ENCODE measurements at places on chromosomes 12 and 14.

- DNase-seq = no peak
These were observed 10.6 kb upstream of the ACOT1 start for GRCh38 chr14:73526036-73526984.

DNA sequence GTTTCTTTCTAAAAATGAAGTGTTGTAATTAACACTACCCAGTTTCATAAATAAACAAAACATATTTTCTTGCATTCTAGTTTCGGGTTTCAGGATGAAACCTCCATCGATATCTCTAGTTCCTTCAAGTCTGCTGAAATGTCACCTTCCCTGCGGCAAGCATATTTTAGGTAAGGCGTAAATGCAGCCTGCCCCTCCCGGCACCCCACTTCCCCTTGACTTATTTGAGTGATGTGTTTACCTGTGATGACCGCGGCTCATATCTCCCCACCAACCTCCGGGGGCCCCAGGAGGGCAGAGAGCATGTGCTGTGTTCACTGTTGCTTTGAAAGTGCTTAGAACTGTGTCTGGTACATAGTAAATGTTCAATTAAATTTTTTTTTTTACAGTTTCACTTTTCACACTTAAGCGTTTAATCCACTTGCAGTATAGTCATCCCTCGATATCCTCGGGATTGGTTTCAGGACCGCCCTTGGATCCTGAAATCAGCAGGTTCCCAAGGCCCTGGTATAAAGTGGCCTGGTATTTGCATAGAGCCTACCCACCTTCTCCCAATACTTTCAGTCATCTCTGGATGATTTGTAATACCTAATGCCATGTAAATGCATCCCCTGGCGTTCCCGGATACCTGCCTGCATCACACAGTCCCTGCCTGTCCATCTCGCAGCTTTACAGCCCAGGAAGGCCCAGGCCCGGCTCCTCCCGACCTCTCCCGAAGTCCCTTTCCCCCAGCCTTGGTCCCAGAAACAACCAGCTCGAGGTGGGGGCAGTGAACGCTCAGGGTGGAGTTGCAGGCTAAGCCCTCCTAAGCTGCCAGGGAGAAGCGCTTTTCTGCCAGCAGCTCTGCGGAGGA is 40.2 kb upstream of the FBRSL1 start:
- DNase-seq = no peak

DNA sequence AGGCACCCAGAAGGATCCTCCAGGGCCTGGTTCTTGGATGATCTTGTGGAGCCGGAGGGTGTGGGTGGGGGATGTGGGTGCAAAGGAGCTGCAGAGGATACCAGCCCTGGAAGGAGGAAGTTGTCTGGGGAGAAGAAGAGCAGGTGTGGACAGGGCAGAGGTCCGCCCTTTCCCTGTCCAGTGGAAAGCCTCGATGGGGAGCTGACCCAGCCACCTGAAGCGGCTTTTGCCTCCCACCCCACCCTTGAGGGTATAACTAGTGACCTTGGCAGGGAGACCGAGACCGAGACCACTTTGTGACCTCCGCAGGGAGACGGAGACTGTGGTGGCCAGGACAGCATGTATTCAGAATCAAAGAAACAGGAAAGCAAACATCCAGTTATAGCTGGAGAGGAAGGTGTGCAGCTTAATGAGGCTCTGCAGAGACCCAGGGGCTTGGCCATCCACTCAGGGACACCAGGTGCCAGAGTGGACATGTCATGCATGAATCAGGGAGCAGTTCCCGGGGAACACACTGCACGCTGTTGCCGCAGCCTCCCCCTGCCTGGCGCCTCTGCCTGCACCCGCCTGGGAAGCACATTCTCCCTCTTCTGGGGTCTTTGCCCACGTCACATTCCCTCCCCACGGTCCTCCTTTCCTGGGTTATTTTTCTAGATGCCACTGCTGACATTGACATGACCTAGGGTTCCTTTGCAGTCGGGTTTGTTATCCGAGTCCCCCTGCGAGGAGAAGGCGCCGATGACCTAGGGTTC is 87.7 kb downstream of the ADGRD1 start:
- DNase-seq = no peak

GRCh38 chr12:48356041-48356768 is 5.5 kb upstream of the ZNF641 start:
- DNase-seq = no peak

DNA sequence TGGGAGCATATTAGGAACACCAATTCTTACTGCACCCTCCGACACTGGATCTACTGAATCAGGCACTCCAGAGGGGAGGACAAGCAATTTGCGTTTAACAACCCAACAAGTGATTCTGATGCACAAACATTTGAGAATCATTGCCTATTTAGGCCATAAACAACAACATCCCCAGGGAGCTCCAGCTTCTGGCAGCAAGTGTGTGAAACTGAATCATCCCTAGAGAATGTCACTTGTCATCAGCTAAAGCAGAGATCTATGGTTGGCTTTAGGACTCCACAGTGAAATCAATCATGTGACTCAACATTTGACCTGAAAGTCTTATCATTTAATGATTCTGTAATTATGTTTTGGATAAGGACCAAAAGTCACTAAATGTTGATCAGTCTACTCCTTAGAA is 505.0 kb upstream of the FLRT2 start:
- DNase-seq = no peak

GRCh38 chr14:96083667-96084320 is 44.6 kb downstream of the C14orf132 start:
- no peak for DNase-seq

DNA sequence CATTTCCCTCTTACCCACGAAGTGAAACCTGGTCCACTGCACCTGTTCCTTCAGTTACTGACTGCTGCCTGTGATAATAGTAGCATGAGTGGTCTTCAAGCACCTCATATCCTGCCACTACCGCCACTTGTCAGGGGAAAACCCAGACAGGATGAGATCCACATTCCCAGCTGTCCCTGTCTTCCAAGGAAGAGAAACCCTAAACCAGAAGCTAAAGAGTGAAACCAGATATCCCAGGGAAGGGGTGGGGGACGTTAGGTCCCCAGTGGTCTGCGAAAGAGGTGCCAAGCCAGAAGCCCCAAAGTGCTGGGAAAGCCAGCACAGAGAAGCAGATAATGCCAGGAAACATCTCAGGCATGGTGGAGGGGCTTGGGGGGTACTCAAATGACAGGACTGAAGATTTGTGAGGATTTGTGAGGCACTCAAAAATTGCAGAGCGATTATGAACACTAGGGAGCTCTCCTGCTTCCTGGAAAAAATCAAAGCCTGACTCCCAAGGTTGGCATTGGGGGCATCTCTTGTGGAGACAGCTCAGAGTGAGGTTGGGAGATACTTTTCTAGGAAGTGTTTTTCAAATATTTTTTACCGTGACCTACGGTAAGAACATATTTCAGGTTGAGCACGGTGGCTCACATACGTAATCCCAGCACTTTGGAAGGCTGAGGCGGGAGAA is 77.9 kb downstream of the TMEM30B start:
- DNase-seq = no peak

DNA sequence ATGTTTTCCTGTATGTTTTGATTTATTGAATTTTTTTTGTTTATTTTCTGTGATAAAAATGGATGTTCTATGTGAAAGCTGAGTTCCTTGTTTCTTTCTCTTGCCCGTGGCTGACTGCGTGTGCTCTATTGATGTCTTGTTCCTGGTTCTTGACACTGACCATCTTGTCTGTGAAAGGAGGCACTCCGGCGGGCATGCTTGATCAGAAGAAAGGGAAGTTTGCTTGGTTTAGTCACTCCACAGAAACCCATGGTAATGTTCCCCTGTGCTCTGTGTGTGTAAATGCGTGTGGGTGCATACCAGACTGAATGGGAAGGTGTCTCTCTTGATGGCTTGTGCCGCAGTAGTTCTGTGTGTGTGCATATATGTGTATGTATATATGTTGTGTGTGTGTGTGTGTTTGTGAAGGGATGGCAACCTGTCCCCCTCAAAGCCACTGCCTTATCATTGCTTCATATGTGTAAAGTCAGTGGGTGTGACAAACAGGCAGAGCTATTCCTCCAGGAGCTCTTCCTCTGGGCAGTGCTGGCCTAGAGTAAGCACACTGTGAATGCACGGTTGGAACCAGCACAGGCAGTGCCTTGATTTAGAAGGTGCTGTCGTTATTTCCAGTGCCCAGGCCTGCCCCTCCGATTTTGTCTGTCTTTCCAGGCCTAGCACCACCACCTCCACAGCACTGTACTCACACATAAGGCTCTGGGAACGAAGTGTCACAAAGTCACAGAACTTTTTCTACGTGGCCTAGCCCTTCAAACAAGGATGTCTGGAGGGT is 247.3 kb upstream of the FKBP4 start:
- DNase-seq = no peak

- DNase-seq = no peak
These were observed 61.0 kb downstream of the CPM start for GRCh38 chr12:68871921-68872320.

GRCh38 chr12:2248901-2249381 is 196.2 kb downstream of the CACNA1C start:
- no peak for DNase-seq

- no peak for DNase-seq
These were observed 656 bp upstream of the DTD2 start for GRCh38 chr14:31457665-31458659.

All from effector CD8-positive, alpha-beta T cell (primary cell).